ENCODE measurements at places on chromosomes 7 and 10.
A peak's percentile ranks its signal among the peaks of the same experiment; 100 is the strongest.

DNA sequence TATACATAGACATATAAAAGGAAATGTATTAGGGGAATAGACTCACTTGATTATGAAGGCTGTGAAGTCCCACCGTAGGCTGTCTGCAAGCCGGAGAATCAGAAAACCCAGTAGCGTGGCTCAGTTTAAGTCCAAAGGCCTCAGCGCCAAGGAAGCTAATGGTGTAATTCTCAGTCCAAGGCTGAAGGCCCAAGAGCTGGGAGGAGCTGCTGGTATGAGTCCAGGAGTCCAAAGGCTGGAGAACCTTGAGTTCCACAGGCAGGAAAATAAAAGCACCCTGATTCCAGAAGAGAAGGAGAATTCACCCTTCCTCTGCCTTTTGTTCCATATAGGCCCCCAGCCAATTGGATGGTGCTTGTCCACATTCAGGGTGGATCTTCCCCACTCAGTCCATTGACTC, 166.2 kb upstream of the TAC1 start:
- no peak for DNase-seq

DNA sequence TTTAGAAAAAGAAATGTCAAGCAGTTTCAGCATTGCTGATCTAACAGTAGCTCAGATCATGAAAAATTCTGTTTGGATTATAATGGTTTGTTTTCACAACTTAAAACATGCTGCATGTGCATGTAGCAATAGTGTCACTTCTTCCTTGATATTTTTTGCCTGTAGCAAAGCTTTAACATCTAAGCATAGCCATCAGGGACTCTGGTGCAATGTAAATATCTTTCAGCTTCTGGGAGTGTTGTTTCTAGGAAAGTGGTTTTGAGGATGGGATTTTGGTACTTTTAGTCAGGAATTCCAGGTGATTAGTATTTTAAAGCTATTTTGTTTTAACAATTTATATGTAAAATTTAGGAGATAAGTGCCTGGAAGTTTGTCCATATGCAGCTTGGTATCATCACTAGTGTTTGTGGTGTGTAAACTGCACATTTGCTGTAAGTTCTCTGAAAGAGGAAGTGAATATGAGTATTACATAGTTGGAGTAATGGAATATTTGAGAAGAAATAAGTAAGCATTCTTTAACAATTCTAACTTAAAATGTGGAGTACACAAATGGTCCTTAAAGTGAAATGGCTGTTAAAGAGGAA, 1.9 kb downstream of the RSBN1L start:
- no peak for DNase-seq

GRCh38 chr10:33150889-33151288, 183.6 kb downstream of the NRP1 start:
- DNase-seq = no peak

DNA sequence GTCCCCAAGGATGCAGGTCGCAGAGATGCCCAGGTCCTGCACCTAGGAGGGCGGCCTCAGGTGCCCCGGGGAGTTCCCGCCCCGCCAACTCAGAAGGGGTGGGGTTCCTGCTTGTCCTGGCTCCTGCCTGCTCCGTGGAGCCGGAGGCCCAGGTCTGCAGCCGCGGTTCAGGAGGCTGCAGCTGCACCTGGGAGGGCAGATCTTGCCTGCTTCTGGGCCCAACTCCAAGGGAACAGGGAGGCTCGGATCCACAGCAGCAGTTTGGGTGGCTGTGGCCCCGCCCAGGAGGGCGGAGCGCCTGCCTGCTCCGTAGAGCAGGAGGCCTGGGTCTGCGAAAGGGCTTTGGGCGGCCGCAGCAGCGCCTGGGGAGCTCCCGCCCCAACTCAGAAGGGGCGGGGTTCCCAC, 108.2 kb upstream of the EGR2 start:
- DNase-seq = no peak

GRCh38 chr7:116499168-116500077, at the start of gene CAV2:
Gene CAV2, plus strand, starts transcription at chr7:116499738. Its CDS starts 44 bp downstream, at chr7:116499782.
- DNase-seq = no peak

GRCh38 chr10:15606377-15606776, 113.3 kb downstream of the ITGA8 start:
- DNase-seq = no peak

GRCh38 chr10:104045151-104046089, 40.3 kb downstream of the COL17A1 start:
- no peak for DNase-seq

GRCh38 chr7:53315981-53316380, 280.5 kb downstream of the POM121L12 start:
- DNase-seq = no peak

DNA sequence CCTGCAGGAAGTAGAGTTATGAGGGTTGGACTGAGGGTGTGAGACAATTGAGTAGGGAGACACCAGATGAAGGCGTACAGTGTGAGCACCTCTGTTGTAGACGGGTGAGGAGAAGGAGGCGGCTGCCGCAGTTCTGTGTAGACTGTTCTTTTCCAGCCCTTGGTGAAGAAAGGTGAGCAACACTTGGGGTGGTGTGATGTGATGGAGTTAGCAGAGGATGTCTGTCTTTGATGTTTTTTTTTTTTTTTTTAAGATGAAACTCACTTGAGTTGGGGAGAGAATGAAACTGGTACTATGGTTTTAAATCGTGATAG, 42.8 kb upstream of the RNF216 start:
- no peak for DNase-seq

GRCh38 chr7:131235489-131236317, 92.0 kb upstream of the MKLN1 start:
- DNase-seq = peak; percentile 23

DNA sequence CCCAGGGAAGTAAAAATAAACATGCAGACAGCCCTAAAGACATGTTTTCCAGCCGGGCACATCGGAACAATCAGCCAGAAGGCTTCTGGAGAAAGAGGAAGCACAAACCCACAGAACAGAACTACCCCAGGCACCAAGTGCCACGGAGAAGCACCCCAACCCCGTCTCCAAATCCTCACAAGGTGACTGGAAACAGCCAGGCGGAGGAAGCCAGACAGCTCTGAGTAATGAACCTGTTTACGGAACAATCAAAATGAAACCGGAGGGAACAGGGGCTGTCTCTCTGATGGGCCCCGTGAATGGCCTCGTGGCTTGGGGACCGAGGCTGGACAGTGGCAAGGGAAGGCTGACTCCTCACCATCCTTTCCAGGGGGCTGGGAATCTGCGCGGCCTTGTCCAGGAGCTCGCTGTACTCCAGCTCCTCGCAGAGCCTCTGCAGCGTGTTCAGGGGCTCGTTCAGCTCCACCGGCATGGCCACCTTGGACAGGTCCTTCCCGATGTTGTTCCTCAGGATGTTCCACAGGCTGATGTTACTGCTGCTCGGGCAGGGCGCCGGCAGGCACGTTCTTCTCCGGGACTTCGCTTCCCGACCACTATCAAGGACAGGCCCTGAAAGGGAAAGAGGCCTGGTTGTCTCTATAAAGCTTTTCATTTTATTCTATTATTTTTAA, 77.0 kb upstream of the GSDME start:
- DNase-seq = no peak

GRCh38 chr10:52762088-52762487, 10.5 kb downstream of the MBL2 start:
- no peak for DNase-seq

GRCh38 chr7:151792086-151792485, 84.8 kb downstream of the PRKAG2 start:
- no peak for DNase-seq

DNA sequence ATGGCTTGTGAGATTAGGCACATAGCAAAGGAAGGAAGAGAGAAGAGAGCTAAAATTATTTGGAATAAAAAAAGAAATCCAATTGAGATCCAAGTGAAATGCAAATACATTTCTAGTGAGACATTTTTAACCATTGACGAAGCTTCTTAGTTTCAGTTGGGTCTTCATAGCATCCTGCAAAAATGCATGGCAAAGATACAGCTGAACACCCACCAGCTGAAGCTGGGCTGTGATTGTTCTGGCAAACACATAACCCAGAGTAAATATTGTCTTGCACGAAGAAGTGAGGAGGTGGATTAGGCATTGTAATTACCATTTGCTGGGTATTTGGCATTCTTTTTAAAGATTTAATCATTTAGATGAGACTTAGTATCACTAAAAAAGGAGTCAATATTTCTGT, 409.4 kb downstream of the GRM8 start:
- DNase-seq = no peak

DNA sequence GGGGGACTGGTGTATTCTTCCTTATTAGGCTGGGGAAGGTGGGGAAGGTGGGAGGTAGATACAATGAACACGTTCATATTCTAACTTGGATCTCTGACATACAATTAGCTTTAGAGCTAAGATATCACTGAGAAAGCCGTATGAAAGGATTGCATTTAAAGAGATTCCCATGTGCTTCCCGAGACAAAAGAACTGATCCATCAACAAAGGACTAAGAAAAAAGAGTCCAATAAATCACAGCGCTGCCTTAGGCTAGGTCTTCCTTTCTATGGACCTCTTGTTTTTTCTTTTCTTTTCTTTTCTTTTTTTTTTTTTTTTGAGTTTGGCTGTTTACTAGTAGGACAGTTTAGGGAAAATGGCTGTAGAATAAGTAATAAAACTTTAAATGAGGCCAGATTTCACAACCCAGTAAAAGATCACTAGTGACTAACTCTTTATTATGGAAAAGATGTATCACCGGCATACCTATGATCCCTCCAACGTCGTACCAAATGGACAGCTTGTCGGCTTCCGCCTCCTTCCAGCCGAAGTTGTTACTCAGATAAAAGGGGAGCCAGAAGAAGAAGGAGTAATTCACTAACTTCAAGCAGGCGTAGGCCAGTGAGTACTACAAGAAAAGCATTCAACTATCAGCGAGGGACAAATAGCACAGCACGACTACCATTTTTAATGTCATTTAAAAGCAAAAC, 50.0 kb downstream of the SLC37A3 start:
- no peak for DNase-seq

- no peak for DNase-seq
These were observed 704.7 kb upstream of the COBL start for GRCh38 chr7:52021343-52021742.

DNA sequence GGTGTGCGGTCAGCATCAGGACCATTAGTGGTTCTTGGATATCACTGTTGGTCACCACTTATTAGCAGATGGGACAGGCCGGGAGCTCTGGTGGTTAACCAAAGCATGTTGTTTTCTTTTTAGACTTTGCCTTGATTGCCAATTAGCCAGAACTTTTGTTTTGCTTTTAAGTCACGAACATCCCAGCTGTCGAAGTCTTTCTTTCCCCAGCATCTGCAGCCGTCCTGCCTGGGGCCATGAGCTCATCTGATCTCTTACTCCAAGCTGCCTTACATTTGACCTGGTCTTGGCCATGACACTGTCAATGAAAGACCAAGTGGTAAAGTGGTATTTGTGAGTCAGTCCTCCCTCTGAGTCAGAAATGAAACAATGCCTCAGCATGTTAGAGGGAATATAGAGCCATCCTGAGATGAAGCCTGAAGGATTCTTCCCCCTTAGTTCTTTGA, 53.9 kb upstream of the CREB5 start:
- no peak for DNase-seq

DNA sequence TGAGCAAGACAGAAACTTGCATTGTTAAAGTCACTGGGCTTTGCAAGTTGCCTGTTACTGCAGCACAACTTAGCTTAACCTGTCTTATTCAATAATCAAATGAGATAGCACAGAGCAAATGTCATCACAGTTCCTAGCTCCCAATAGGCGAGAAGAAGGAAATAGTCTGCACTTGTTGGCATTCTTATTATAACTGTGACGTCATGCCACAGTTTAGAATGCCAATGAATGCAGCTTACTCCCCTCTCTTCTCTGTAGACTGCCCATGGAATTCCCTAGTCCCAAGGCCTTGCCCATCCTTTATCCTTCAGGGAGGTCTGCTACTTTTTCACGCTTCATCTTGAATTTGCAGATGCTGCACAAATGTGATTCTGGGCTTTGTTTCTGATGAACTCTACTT, 1094.9 kb upstream of the AUTS2 start:
- DNase-seq = no peak

GRCh38 chr10:60517805-60518204, 128.1 kb upstream of the ANK3 start:
- DNase-seq = no peak

DNA sequence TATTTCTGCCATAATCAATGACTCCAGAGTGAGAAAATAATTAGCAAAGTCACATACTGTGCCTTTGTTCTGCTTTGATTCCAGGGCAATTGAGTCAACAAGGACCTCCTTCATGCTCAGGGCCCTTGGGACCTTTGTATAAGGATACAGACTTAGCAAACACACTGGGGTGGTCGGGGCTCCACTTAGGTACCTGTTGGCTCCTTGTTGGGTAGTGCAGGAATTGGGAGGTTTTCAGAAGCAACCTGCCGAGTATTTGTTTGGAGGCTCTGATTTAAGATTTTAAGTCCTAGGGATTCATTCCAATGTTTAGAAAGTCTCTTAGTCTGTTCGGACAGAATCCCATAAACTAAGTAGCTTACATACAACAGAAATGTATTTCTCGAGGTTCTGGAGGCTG, 3.0 kb downstream of the ADCK2 start:
- DNase-seq = no peak

GRCh38 chr10:5293691-5294550, 70.8 kb upstream of the UCN3 start:
- DNase-seq = peak; percentile 24

DNA sequence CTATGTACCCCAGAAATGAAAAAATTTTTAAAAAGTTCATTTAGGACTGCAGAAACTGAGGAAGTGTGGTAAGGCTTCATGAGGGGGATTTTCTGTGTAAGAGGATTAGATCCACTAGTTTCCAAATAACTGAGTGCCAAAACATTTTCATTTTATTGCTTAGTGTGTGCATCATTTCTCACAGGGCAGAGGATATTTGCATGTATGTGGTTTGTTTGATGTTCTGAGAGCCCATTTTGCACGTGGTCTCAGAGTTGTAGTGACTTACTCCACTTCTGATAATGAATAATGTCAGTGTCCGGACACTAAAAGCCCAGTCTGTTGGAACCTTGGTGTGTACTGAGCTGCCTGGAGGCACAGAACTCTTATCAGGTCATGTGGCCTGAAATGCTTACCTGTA, 299.9 kb downstream of the AUTS2 start:
- DNase-seq = no peak

DNA sequence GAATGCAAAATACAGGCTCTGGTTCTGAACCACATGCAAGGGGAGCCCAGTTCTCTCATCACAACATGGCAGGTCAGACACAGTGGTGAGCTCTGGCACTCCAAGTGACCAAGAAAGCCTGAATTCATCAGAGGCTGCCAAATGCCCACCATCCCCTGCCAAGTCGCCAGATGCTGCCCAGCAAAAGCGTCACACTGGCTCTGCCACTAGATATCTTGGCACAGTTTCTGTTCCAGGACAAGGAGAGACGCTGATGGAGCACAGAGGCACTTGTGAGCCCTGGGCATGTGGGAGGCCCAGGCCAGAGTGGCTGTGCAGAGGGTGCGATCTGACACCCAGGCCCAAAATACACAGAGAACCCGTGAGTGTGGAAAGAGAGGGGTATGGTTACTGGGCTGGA, 57.8 kb downstream of the GAD2 start:
- no peak for DNase-seq

GRCh38 chr7:81780914-81781693, 11.3 kb upstream of the HGF start:
- DNase-seq = no peak

- DNase-seq = peak; percentile 11
These were observed 23.6 kb downstream of the ST8SIA6 start for GRCh38 chr10:17430647-17431355.
